ENCODE measurements at places on chromosomes 1 and 21. TPM values are rescaled to one million over a fixed set of nuclear protein-coding genes. Genes with fewer than 3 reads are reported as not detected.

LIN28A gene
- total RNA-seq: not detected

GBP6 gene
- 0.49 TPM for total RNA-seq

DNA sequence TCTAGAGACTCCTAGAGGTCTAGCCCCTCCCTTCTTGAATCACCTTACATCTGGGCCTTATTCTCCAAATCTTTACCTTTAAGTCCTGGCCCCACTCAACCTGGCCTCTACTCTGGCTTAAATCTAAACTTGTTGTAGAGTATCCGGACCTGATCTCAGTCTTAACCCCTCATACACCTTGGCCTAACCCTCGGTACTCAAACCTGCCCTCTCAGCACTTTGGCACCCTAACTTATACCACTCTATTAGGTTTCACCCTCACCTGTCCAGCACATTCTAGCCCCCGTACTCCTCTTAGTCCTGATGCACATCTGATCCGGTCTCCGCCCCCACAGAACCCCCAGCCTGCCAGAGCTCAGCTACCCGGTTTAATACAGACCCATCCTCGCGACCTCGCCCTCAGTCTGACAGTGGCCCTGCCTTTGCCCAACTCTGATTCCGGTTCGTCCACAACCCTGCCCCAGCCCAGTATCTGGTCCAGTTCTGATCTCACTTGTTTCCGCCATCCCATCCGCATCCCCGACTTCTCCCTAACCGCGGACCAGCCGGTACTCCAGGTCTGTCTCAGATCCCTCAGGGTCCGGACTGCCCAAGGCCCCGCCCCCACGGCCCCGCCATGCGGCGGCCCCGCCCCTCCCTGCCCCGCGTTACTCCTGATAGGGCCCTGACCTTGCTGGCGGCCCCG is 1.5 kb downstream of the TRIM62 start:
- H3K4me1 ChIP-seq: peaks cover 21% of the 10 kb centered on the region
- peak; percentile 87 for DNase-seq
- H3K27ac ChIP-seq: no peak overlapping the region
- H3K36me3 ChIP-seq: no peaks in the 10 kb centered on the region
- peak overlapping the region; percentile 82 for H3K4me3 ChIP-seq

DNA sequence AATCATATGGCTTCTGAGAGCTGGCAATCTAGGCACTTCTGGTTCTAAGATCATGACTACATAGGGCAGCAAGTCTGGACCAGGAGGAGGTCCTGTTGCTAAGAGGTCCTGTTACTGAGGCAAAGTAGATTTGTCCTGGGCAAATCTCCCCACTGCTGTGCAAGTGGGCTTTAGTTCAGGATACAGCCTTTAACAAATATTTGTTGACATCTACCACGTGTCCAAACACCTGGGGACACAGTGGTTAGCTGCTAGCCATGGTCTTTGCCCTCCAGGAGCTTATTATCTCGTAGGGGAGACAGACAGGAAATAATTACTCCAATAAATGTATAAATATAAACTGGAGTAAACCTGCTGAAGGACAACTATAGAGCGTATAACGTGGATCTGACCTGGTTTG is 3.2 kb downstream of the CGN start:
- peaks cover 27% of the 10 kb centered on the region for H3K4me1 ChIP-seq
- H3K4me3 ChIP-seq: no peak overlapping the region
- no peak overlapping the region for H3K27ac ChIP-seq

DNA sequence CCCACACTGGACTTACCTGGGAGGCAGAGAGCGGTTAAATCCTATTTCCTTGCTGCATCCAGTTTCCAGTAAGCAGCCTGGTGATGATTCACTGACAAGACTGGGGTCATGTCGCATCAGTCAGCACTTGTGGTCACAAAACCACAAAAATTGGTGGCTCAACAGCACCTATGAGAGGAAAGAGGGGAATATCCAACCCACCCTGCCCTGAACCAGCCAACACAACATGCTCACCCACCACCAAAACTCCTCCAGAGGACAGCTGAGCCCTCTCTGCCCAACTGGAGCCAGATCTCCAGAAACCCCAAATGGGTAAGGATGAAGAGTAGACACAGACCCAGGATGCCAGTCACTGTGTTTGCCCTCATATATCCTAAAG is 64.0 kb downstream of the CD46 start:
- H3K27ac ChIP-seq: peak overlapping the region; percentile 69
- H3K27me3 ChIP-seq: no peaks in the 10 kb centered on the region
- no peak overlapping the region for H3K4me3 ChIP-seq
- peaks cover 33% of the 10 kb centered on the region for H3K36me3 ChIP-seq
- DNase-seq: peak; percentile 70

DNA sequence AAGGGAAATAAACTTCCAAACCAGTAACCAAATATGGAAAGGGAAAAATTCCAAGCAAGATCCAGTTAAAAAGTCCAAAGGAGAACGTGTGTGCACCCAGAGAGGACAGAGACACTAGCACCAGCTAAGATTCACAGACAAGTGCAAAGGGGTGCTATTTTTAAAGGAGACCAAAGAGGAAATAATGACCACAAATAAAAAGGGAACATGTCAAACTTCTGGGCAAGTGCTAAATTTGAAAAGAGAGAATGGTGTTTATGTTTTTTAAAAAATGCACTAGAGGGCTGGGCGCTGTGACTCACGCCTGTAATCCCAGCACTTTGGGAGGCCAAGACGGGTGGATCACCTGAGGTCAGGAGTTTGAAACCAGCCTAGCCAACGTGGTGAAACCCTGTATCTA is 8.6 kb downstream of the JAM2 start:
- H3K4me3 ChIP-seq: no peak overlapping the region
- H3K27ac ChIP-seq: no peak overlapping the region
- no peaks in the 10 kb centered on the region for H3K27me3 ChIP-seq
- no peak for DNase-seq
- H3K36me3 ChIP-seq: no peaks in the 10 kb centered on the region
- no peaks in the 10 kb centered on the region for H3K4me1 ChIP-seq

- H3K27me3 ChIP-seq: no peaks in the 10 kb centered on the region
- H3K36me3 ChIP-seq: no peaks in the 10 kb centered on the region
- DNase-seq: no peak
- H3K4me1 ChIP-seq: no peaks in the 10 kb centered on the region
Measured at GRCh38 chr1:238099871-238100270, 209.1 kb upstream of the ZP4 start.

GRCh38 chr1:45654540-45655280 is 30.9 kb upstream of the CCDC17 start:
- no peak overlapping the region for H3K27ac ChIP-seq
- H3K36me3 ChIP-seq: peaks cover 57% of the 10 kb centered on the region
- H3K4me1 ChIP-seq: peaks cover 8% of the 10 kb centered on the region
- H3K4me3 ChIP-seq: no peak overlapping the region
- no peak for DNase-seq
- no peaks in the 10 kb centered on the region for H3K27me3 ChIP-seq

GRCh38 chr1:7393136-7393535 is 378.0 kb upstream of the VAMP3 start:
- no peaks in the 10 kb centered on the region for H3K4me1 ChIP-seq
- H3K36me3 ChIP-seq: no peaks in the 10 kb centered on the region
- H3K27ac ChIP-seq: no peak overlapping the region
- no peak overlapping the region for H3K4me3 ChIP-seq
- peaks cover 13% of the 10 kb centered on the region for H3K27me3 ChIP-seq

DNA sequence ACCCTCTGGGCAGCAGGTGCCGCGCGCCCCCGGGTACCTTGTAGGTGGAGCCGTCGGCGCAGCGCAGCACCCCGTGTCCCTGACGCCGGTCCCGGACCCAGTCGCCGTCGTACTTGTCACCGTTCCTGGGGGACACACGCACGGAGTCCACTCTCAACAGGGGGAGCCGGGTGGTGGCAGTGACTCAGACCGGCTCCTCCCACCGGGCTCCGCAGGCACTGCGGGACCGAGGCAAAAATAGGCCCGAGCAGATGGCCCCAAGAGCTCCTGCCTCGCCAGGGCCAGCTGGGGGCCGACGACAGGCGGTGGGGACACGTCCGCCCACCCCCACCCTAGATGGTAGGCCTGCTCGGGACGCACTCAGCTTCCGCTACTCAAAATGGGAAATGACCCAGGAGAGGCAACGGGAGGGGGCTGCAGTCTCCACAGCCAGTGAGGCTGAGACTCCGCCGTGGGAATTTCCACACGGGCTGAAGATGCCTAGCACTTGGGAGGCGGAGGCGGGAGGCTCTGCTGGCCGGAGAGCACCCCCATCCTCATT is 6.3 kb downstream of the MORN1 start:
- no peaks in the 10 kb centered on the region for H3K27me3 ChIP-seq
- H3K27ac ChIP-seq: no peak overlapping the region
- no peak overlapping the region for H3K4me3 ChIP-seq
- no peak for DNase-seq
- H3K4me1 ChIP-seq: peaks cover 4% of the 10 kb centered on the region

GRCh38 chr1:227316456-227316855 is 1.8 kb downstream of the CDC42BPA start:
- H3K4me3 ChIP-seq: peak overlapping the region; percentile 29
- no peak overlapping the region for H3K27ac ChIP-seq
- H3K36me3 ChIP-seq: no peaks in the 10 kb centered on the region
- peaks cover 55% of the 10 kb centered on the region for H3K27me3 ChIP-seq

DNA sequence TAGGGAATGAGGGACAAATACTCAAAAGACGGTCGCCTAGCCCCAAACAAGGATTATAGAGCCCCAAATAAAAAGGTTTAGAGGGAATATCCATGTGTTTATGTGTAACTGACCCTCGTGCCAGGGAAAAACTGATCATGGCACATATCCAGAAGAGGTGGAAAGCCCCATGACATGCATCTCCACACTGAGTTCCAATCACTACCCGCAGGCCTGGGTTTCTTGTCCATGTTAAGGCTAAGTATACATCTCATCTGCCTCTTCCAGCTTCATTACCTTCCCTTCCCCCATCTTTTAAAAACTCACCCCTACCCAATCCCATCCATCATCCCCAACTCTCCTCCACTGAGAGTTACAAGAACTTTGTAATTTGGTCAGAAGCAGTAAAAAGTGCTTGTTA is 15.2 kb downstream of the GADD45A start:
- no peak for DNase-seq
- H3K36me3 ChIP-seq: no peaks in the 10 kb centered on the region
- no peak overlapping the region for H3K4me3 ChIP-seq
- no peaks in the 10 kb centered on the region for H3K27me3 ChIP-seq

GRCh38 chr1:216205176-216205575 is 218.1 kb downstream of the USH2A start:
- no peaks in the 10 kb centered on the region for H3K4me1 ChIP-seq
- DNase-seq: no peak
- H3K27me3 ChIP-seq: no peaks in the 10 kb centered on the region
- no peaks in the 10 kb centered on the region for H3K36me3 ChIP-seq
- no peak overlapping the region for H3K4me3 ChIP-seq

GRCh38 chr1:161936786-161937185 is 86.9 kb downstream of the OLFML2B start:
- DNase-seq: no peak
- H3K4me1 ChIP-seq: peaks cover 35% of the 10 kb centered on the region
- no peak overlapping the region for H3K27ac ChIP-seq
- H3K36me3 ChIP-seq: peaks cover 12% of the 10 kb centered on the region

DNA sequence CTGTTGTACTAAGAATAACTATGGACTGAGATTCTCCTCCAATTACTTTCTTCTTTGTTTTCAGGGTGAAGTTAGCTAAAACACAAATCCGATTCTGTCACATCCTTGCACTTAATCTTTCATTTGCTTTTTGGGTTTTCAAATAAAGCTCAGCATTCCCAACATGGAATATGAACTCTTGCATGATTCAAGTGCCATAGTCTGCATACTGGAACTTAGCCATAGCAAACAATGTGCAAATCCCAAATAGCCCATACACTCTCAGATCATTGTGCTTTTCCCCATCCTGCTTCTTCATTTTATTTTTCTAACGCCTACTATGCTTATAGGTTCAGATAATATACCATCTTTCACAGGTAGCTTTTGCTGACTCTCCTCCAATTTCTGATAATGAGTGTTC is 455.8 kb upstream of the PRMT6 start:
- H3K27ac ChIP-seq: no peak overlapping the region
- no peaks in the 10 kb centered on the region for H3K36me3 ChIP-seq
- DNase-seq: no peak
- H3K4me1 ChIP-seq: no peaks in the 10 kb centered on the region

- no peak overlapping the region for H3K27ac ChIP-seq
- H3K27me3 ChIP-seq: peaks cover 6% of the 10 kb centered on the region
- no peak overlapping the region for H3K4me3 ChIP-seq
- H3K4me1 ChIP-seq: no peaks in the 10 kb centered on the region
- DNase-seq: no peak
- no peaks in the 10 kb centered on the region for H3K36me3 ChIP-seq
Measured at GRCh38 chr1:221040101-221040500, 160.9 kb downstream of the HLX start.

DNA sequence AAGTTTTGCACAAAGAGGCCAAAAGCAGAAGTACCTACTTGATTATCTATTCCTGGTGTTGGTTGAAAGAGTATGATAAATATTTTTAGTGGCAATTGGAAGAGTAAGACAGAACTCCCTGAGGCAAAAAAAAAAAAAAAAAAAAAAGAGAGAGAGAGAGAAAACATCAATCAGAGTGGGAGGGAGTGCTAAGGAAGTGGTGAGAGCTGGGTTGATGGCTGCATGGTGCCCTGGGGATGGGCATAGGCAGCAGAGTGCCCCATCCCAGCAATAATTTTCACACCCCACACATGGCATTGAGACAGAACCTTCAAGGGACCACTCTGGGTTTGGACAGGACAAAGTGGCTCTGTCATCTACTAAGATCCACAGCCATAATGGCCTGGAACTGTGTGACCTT is 59.4 kb upstream of the FAM20B start:
- no peaks in the 10 kb centered on the region for H3K4me1 ChIP-seq
- H3K27me3 ChIP-seq: peaks cover 2% of the 10 kb centered on the region
- DNase-seq: no peak
- peaks cover 2% of the 10 kb centered on the region for H3K36me3 ChIP-seq

GRCh38 chr1:178086766-178087165 is 7.1 kb upstream of the RASAL2 start:
- H3K4me1 ChIP-seq: no peaks in the 10 kb centered on the region
- H3K27me3 ChIP-seq: peaks cover 11% of the 10 kb centered on the region
- no peak for DNase-seq
- no peaks in the 10 kb centered on the region for H3K36me3 ChIP-seq
- no peak overlapping the region for H3K4me3 ChIP-seq

DNA sequence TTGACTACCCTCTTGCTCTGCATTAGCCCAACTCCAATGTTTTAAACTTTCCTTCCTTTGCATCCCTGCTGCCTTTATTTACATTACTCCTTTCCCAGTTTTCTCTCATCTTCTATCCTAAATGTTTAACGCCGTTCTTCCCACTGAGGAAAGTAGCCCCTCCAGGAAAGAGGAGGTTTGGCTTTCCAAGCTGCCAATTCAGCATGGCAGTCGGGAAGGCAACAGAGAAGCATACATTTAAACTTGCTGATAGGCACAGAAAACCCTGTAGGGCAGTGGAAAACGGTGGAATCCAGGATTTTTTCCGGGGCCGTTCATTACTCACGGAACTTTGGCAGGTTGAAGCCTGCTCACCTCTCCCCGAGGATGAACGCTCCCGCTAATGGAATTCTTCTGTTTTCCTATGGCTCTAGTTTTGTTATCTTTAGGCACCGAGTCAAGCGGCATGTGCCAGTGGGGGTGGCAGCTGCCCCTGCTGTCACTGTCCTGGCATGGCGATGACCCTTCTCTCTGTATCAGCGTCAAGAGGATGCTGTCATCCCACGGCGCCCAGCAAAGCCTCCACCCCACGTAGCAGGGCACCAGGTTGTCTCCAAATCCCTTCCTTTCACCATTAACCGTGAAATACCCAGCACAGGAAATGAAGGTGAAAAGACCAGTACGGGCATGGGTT is 48.3 kb downstream of the ZBTB18 start:
- no peak for DNase-seq
- peaks cover 2% of the 10 kb centered on the region for H3K27me3 ChIP-seq
- H3K4me1 ChIP-seq: peaks cover 20% of the 10 kb centered on the region
- H3K36me3 ChIP-seq: no peaks in the 10 kb centered on the region
- H3K4me3 ChIP-seq: no peak overlapping the region

Data from activated CD8-positive, alpha-beta T cell treated with anti-CD3 and anti-CD28 coated beads for 36 hours (primary cell).